ENCODE measurements at places on chromosomes 2 and 18.

- DNase-seq: no peak
Observed at GRCh38 chr2:74792282-74792681, 41.6 kb upstream of the HK2 start.

- peak; percentile 86 for DNase-seq
Observed at GRCh38 chr2:177989029-177989885, 83.3 kb downstream of the PDE11A start.

GRCh38 chr2:47028846-47029560 is 113.4 kb upstream of the MCFD2 start:
- no peak for DNase-seq

- DNase-seq: no peak
Observed at GRCh38 chr2:170148161-170148560, 29.8 kb upstream of the MYO3B start.

Data from fibroblast of upper back skin (primary cell).